ENCODE measurements at places on chromosomes 2 and 18. TPM values are rescaled to one million over a fixed set of nuclear protein-coding genes. Genes with fewer than 3 reads are reported as not detected.

The GALNT14 gene
- total RNA-seq: 0.26 TPM

The HOXD9 gene
- not detected for total RNA-seq

The ZNF397 gene
- total RNA-seq: 16.8 TPM

The ANKRD36 gene
- total RNA-seq: 25.5 TPM

The CTAGE1 gene
- 0.12 TPM for total RNA-seq

The TFCP2L1 gene
- 0.26 TPM for total RNA-seq

The TGFA gene
- total RNA-seq: 0.06 TPM

The NCOA1 gene
- 18.2 TPM for total RNA-seq

The ATOH8 gene
- total RNA-seq: 66.5 TPM

The LHCGR gene
- total RNA-seq: not detected

The HOXD8 gene
- 0.06 TPM for total RNA-seq

The FEV gene
- not detected for total RNA-seq

The MFSD2B gene
- under 0.01 TPM for total RNA-seq

The CERKL gene
- total RNA-seq: 0.13 TPM

The ABCB6 gene
- 21.6 TPM for total RNA-seq

The TRABD2A gene
- total RNA-seq: 0.66 TPM

The MAP3K19 gene
- total RNA-seq: not detected

The CPLX4 gene
- total RNA-seq: not detected

The AFG3L2 gene
- total RNA-seq: 44.1 TPM

The ELMOD3 gene
- 14.8 TPM for total RNA-seq

The SERPINB3 gene
- total RNA-seq: not detected

The HSPD1 gene
- total RNA-seq: 236 TPM

The EFHD1 gene
- total RNA-seq: 1.1 TPM

The RRM2 gene
- total RNA-seq: 40.6 TPM

The REG1A gene
- total RNA-seq: not detected

The ALPI gene
- total RNA-seq: not detected

The TCF7L1 gene
- 2.0 TPM for total RNA-seq

The LRP1B gene
- 0.13 TPM for total RNA-seq

The PLB1 gene
- total RNA-seq: 1.2 TPM

The ZNF519 gene
- total RNA-seq: 3.7 TPM

The LDLRAD4 gene
- 3.7 TPM for total RNA-seq

The RAB3GAP1 gene
- total RNA-seq: 93.2 TPM

The CEP192 gene
- total RNA-seq: 31.0 TPM

The BBS5 gene
- 5.7 TPM for total RNA-seq

The C2orf81 gene
- total RNA-seq: 1.1 TPM

The ARHGAP15 gene
- not detected for total RNA-seq

The COLEC12 gene
- 24.0 TPM for total RNA-seq

The DHX57 gene
- 26.6 TPM for total RNA-seq

The SS18 gene
- total RNA-seq: 103 TPM

The CROCC2 gene
- under 0.01 TPM for total RNA-seq

The ADCYAP1 gene
- 0.53 TPM for total RNA-seq

All from aortic smooth muscle cell (primary cell).